ENCODE measurements at places on chromosomes 1 and 21.

DNA sequence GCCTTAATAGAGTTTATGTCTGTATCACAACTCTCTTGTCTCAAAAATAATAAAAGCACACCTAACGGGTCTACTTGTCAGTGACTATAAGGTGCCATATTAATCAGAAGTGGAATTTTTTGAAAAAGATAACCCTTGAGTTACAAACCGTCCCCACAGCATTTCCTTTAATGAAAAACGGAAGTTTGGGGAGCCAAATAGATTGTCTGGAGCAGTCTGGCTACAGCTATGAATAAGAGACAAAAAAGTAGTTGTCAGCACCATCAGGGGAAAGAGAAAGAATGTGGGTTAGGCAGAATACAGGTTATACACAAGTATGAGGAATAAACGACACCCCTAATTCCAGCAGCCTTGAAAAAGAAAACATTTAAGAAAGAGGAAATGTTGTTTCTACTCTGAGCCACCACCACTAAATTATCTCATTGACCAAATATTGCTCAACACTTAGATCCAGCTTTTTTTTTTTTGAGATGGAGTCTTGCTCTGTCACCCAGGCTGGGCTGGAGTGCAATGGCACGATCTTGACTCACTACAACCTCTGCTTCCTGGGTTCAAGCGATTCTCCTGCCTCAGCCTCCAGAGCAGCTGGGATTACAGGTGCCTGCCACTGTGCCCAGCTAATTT is 29.4 kb upstream of the USP24 start:
- no peak for DNase-seq

- DNase-seq, result no peak
Observed at GRCh38 chr1:46996659-46997281, 26.7 kb upstream of the CYP4X1 start.

DNA sequence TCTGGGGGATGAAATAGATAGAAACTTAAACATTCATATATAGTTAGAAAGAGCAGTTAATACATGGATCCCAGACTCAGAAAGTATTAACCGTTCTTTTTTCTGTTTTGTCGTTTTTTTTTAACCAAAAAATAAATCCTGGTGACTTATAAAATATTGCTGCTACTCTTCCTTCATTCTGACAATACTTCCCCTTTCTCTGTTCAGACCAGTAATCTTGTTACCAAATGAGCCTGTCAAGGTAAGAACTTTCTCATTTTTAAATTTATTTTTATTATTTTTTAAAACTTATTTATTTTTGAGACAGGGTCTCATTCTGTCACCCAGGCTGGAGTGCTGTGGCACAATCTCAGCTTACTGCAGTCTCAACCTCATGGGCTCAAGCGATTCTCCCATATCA is 13.7 kb downstream of the PTPN22 start:
- no peak for DNase-seq

DNA sequence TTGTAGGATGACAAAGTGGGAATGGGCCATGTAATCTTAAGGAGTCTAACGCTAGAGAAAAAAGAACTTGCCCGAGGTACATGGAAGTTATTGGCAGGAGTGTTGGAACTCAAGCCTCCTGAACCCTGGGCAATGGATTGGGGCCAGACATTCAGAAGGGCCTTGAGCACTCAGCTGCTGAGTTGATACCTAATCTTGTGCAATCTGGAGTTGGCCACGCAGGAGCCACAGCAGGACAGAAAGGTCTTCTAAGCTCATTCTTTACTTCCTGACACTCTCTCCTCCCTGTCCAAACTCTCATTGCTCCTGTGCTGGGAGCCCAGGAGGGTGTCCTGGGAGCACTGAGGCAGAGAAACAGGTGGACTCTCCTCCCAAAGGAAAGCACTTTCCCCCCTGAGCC is 25.1 kb upstream of the CSF1 start:
- DNase-seq, result no peak

DNA sequence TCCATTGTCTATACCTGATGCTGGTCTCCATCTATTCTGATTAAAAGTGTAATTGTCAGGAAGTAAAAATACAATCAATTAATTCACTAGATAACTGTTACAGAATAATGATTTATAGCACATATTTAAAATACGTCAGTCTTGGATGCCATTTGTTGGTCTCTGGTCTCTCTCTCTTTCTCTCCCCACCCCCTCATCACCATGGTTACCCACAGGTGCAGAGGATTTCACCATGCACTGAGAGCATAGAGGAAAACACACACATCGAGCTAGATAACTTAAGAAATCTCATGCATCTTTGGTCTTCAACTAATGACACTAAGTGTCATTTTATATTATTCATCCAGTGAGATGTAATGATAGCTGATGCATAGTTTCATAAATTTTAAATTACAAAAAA is 33.4 kb downstream of the LRRC53 start:
- DNase-seq, result no peak

DNA sequence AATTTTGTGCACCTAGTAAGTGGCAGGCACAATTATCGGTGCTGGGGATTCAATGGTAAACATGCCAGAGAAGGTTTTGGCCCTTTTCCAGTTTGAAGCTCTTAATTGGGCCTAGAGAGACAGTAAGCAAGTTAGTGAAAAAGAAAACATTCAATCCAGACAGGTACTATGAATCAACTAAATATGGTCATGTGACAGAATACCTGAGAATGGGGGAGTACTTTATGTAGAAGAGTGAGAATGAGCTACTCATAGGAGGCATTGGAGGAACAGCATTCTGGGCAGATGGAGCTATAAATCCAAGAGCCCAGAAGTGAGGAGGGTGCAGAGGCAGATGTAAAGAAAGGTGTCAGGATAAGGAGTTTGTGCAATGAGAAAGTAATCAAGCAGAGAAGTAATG is 1017.9 kb downstream of the ADGRL2 start:
- DNase-seq, result no peak

- DNase-seq, result no peak
Observed at GRCh38 chr1:47669081-47669585, 231.3 kb downstream of the FOXD2 start.

DNA sequence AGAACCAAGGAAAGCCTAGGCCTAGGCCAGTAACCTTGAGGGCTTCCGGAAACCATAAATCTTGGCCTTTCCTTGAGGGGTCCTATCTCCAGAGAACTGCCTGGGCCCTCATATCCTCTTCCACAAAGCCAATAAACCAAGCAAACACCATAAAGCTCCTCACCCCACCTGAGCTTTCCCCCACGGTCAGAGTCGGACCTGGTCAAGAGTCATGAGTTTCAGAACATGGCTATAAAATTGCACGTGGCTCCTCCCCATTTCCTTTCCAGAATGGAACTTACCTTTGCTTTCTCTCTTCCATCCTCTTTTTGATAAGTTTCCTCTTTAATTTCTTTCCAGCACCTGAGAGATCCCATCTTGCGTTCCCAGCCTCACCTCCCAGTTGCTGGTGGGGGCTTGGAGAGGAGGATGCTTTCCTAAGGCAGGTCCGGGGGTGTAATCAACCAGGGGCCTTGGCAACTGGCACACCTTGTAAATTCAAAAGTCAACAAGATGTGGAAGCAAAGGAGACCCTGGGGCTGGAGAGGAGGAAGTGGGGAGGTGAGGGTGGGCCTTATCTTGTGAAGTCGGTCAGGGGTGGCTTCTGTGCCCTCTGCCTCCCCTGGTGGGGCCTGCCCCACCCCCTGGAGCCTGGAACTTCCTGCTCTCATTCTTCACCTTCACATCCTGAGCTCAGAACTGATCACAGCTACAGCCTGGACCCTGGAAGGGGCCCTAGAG is 259.9 kb downstream of the FOXD2 start:
- no peak for DNase-seq

- no peak for DNase-seq
Observed at GRCh38 chr1:115718011-115718754, 50.3 kb downstream of the CASQ2 start.

DNA sequence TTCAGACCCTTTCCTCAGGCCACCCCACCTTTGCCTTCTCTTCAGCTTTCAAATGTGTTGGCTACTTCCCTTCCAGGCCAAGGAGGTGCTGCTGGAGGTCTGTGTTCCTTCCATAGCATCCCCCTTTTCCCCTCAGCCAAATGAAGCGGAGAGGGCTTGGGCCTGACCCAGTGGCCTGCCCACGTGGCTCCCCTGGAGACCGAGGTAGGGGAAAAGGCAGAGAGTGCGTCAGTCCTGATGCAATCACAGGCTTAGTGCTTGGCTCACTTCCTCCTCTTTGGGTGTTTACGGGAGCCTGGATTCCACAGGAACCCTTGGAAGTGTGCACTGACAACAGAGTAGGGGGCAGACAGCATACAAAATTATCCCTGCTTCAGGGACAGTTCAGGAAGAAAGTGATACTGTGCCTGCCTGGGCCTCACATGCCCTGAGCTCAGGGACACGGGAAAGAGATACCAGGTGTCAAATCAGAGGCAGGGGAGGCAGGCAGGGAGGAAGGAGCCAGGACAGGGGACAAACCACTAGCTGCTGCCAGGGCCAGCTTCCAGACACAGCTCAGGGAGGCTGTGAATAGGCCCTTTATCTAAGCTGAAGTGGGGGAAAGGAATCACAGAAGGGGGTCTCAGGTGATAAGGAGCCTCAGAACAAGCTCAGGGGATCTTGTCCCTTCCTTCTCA is 16.6 kb upstream of the PTP4A2 start:
- no peak for DNase-seq

GRCh38 chr21:41926117-41926806 is 27.6 kb downstream of the C2CD2 start:
- no peak for DNase-seq

DNA sequence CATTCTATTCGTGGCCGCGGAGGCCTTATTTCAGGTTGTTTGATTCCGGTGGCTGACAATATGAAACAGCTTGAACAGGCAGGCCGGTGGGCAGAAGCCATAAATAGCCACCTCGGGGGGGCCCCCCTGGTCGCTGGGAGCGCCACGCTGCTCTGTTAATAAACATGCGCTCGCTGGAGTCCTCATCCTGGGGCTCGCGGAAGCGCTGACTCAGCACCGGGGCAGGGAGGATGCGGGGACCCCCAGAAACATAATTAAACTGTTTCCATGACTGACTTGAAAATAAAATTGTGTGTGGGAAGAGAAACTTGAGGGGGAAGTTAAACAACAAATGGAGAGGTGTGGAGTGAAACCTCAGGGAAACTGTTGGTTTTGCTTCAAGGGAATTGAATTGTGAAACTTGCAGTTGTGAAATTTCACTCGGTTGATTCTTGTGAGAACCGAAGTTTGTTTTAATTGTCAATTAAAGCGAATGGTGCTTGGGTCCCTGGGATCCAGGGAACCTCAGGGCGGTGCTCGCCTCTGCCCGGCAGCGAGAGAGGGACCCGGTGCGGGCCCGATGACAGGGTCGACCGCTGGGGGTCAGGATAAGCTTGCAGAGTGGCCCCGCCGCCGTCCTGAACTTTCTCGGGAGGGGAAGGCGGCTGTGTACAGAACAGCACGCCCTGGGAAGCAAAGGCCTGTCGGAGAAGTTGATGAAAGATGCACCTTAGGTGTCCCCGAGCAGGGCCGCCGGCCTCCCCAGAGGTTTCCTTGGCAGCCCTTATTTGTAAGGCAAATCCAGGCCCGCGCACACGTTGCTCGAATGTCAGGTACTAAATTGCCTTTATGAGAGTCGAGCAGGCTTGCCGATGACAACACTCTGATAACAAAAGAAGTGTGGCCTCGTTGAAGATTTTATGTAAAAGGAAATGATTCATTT is 176.9 kb upstream of the LMO4 start:
- DNase-seq, result peak; percentile 62

- no peak for DNase-seq
Observed at GRCh38 chr1:231417513-231417912, 4.6 kb downstream of the EGLN1 start.

- DNase-seq, result no peak
Observed at GRCh38 chr1:20729990-20730689, 2.4 kb downstream of the SH2D5 start.

GRCh38 chr1:55893155-55893554 is 678.0 kb upstream of the USP24 start:
- DNase-seq, result no peak

GRCh38 chr1:24151175-24151533 is 8.2 kb upstream of the IL22RA1 start:
- DNase-seq, result peak; percentile 24

GRCh38 chr1:243842978-243843511 is 7.0 kb downstream of the AKT3 start:
- DNase-seq, result no peak

- no peak for DNase-seq
Observed at GRCh38 chr1:160623227-160623633, 23.6 kb downstream of the SLAMF1 start.

GRCh38 chr1:101683561-101683960 is 313.2 kb downstream of the OLFM3 start:
- no peak for DNase-seq

DNA sequence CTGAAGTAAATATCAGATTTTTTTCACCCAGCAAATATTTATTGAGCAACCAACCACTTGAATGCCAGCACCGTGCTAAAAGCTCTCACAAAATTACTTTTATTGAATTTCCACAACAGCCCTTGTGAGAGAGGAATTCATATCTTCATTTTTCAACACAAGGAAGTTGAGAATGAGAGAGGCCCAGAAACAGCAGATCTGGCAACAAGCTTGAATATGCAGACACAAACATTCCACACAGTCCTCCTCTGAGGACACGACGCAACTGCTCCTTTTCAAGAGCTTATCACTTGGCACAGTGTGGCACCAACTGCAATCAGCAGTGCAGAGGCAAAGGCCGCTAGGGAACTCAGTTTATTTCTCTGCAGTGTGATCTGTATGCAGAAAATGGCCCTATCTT is 32.2 kb upstream of the IFNAR2 start:
- no peak for DNase-seq

- no peak for DNase-seq
Observed at GRCh38 chr21:34809822-34810221, 141.0 kb downstream of the CLIC6 start.

DNA sequence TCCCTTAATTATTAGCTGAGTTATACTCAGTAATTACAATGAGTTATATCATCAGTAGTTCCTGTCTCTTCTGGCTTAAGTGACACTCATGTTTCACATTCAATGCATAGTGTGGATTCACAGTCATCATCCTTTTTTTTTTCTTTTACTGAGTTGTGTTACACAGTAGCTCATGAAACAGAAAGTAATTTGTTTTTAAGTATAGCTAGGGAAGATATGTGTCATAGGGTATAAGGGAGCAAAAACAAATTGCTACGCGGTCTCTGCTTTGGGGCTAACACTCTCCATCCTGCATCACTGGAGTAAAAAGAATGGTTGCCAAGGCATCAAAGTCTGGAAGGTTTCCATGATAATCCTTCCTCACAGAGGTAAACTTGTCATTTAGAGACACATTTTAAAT is 971.7 kb upstream of the NCAM2 start:
- DNase-seq, result no peak

DNA sequence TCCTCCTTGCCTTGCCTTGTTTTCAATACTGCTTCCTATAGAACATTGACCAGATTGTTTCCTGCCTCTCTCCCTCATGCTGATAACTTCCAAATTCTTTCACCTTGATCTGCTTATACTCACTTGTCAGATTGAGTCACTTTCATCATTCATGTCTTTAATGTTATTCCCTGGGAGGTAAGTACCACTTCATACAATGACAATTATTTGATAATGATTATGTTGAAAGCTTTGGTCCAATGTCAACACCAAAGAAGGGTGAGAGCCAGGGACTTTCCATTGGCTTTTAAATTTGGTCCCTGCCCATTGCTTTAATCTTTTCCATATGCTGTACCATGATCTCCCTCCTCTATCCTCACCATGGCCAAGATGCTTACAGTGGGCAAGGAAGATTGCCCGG is 137.4 kb downstream of the SYT2 start:
- DNase-seq, result no peak
